Epithelial cell of prostate (primary cell): ENCODE measurements at places on chromosomes 16 and 17.

- DNase-seq: no peak
Observed at GRCh38 chr17:79398441-79398840, 212.4 kb downstream of the RBFOX3 start.

DNA sequence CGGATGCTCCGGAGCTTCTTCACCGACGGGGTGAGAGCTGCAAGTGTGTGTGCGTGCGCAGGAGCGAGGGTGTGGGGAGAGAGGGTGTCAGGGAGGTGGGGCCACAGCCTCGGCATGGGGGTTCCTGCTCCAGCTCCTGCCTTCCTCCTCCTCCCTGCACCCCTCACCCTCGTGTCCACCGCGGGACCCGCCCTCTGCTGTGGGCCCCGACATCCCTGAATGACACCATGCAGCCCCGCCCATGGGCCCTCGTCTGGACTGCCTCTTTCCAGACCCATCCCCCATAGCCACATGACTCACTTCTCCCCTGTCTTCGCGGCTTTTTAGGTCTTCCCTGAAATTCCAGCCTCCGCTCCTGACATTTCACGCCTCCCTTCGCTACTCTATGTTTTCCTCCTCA, 41.6 kb downstream of the ARHGAP23 start:
- no peak for DNase-seq

- no peak for DNase-seq
Observed at GRCh38 chr17:33560165-33560564, 267.1 kb upstream of the ASIC2 start.

DNA sequence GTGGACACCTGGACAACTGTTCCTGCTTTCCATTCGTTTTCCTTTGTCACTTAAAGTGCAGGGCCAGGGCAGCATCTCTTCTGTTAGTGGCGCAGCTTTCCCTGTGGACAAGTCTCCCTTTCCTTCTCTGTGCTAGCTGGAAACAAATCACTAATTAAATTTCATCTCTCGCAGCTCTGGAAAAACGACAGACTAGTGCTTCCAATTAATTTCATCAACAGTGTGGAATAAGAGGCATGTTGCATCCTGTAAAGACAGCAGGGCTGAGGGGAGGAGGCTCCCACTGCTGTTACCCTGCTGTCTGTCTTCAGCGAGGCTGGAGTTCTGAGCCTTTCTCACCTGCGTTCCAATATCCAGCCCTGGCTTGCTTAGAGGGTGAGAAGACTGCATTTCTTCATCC, 352.1 kb upstream of the HSBP1 start:
- no peak for DNase-seq

- no peak for DNase-seq
Observed at GRCh38 chr16:27406511-27407128, 4.6 kb downstream of the IL21R start.

DNA sequence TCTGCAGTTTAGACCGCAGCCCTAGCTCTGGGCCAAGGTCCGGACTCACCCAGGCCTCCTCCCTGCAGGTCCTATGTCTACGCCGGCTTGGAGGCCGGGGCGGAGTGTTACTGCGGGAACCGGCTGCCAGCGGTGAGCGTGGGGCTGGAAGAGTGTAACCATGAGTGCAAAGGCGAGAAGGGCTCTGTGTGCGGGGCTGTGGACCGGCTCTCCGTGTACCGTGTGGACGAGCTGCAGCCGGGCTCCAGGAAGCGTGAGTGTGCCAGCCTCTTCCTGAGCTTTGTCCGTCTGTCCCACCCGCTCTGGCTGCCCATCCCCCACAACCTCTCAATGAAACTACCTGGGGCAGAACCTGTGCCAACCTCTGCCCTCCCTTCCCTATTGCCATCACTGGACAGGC, 20.1 kb downstream of the WSCD1 start:
- no peak for DNase-seq

DNA sequence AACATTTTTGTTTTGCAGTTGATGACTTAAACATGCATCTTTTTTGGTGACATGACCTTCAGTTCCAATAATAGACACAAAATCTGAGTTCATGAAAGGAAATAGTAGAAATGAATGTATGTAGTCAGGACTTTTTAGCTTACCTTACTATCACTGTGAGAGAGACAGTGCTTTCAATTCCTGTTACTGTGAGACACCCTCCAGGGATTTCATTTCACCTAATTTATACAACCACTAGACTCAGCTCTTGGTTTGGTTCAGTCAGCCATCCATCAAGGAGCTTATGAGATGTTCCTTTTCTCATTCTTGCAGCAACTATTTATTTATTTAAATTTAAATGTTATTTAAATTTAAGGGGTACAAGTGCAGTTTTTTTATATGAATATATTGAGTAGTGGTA, 77.9 kb downstream of the MAP2K4 start:
- DNase-seq: no peak

- DNase-seq: no peak
Observed at GRCh38 chr16:88809068-88809675, 2.6 kb downstream of the APRT start.

GRCh38 chr17:5299383-5299782, 17.3 kb downstream of the RABEP1 start:
- no peak for DNase-seq

- no peak for DNase-seq
Observed at GRCh38 chr17:15999974-16000827, 577 bp downstream of the TTC19 start.

- no peak for DNase-seq
Observed at GRCh38 chr16:30535777-30536190, 1.1 kb upstream of the ZNF747 start.

GRCh38 chr16:4987250-4987579, 29.1 kb downstream of the SEC14L5 start:
- DNase-seq: no peak

DNA sequence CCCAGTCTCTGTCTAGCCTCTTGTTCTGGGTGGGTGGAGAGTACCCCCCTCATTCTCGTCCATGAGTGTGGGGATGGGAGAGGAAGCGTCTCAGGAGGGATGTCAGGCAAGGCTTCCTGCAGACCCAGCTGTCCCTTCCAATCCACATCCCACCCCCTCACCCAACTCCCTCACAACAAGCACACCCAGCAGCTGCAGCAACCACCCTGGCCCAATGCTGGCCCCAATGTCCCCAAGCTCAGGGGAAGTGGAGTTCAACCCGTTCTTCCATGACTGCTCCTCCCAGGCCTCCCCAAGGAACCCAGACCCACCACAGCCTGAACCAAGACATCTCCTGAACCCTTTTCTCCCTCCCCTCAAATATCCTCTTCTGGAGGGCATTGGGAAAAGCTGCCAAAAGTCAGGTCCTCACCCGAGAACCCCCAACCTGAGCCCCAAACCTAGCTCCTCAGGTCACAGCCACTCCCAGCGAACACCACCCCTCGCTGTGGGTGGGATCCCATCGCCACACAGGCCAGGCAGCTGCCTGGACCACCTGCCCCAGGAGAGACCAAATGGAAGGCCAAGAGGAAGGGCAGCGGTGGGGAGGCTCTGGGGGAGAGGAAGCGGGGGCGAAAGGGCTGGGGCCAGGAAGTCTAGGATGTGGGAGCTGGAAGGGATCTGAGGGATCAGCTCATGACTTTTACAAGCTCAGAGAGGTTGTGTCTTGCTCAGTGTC, 47.6 kb downstream of the FZD2 start:
- no peak for DNase-seq

DNA sequence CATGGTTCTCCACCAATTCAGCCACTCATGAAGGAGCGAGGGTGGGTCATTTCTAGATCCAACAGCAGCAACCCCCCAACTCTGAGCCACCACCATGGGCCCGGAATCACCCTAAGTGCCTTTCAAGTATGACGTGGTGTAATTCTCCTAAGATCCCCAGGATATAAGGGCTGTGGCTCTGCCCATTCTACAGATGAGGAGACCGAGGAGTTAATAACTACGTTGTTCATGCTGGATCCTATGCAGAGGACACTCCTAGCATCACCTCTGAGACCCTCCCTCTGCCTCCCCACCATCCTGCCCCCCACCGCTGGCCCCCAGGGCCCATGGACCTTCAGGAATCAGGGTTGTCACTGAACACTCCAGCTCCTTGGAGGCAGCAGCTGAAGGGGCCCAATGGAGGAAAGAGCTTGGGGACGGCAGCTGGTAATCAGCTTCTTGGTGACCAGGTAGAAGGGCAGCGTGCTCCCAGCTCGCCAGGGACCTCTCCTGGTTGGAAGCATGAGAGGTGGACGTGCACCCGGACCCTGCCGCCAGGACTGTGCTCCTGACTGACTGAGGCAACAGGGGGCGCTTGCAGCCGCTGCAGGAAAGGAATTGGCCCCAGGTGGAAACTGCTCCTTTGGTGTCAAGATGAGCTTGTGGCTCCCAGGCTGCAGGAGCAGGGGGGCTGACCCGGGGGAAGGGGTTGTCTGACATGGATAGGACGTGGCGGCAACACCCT, 28.2 kb upstream of the CACNG1 start:
- DNase-seq: no peak

DNA sequence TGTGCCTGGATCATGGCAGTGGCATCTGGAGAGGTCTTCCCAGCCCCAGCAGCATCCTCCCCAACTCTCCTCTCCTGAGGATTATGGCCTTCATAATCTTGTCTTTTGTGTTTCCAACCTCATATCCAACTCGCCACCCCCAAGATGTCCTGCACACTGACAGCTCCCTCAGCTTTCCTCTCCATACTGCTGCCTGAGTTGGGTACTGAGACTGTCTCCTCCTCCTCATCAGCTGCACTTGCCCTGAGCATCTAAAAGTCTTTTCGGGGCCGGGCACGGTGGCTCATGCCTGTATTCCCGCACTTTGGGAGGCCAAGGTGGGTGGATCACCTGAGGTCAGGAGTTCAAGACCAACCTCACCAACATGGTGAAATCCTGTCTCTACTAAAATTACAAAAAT, 2.0 kb downstream of the CD300LB start:
- DNase-seq: no peak

GRCh38 chr17:63639125-63639524, 16.9 kb downstream of the MAP3K3 start:
- no peak for DNase-seq

DNA sequence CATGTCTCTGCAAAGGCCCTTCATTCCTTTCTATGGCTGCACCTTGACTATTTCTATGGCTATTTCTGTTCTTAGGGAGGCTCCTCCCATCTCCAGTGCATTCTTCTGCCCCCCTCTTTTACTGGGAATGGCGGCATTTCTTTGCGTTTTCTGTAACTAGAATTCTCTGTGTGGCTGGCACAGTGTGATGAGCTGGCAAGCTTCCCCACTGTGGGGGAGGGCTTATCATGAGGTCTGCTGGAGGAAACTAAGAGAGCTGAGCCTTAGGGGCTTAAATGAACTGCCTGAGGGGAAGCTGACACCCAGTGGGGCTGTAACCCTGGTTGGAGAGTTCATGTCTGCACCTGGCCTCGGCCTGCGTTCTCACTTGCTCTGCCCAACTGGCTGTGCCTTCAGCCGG, 1.5 kb upstream of the CARD14 start:
- DNase-seq: no peak

DNA sequence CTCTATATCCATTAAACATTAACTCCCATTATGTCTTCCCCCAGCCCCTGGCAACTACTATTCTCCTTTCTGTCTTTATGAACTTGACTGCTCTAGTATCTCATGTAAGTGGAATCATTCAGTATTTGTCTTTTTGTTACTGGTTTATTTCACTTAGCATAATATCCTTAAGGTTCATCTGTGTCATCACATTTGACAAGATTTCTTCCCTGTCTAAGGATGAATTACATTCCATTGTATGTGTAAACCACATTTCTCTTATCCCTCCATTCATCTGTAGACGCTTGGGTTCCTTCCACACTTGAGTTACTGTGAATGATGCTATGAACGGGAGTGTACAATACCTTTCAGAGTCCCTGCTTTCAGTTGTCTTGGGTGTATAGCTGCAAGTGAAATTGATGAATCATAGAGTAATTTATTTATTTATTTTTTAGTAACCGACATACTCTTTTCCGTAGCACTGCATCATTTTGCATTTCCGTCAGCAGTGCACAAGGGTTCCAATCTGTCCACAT, 399.7 kb upstream of the RBFOX1 start:
- no peak for DNase-seq

GRCh38 chr17:57269052-57269451, 12.7 kb downstream of the MSI2 start:
- no peak for DNase-seq

DNA sequence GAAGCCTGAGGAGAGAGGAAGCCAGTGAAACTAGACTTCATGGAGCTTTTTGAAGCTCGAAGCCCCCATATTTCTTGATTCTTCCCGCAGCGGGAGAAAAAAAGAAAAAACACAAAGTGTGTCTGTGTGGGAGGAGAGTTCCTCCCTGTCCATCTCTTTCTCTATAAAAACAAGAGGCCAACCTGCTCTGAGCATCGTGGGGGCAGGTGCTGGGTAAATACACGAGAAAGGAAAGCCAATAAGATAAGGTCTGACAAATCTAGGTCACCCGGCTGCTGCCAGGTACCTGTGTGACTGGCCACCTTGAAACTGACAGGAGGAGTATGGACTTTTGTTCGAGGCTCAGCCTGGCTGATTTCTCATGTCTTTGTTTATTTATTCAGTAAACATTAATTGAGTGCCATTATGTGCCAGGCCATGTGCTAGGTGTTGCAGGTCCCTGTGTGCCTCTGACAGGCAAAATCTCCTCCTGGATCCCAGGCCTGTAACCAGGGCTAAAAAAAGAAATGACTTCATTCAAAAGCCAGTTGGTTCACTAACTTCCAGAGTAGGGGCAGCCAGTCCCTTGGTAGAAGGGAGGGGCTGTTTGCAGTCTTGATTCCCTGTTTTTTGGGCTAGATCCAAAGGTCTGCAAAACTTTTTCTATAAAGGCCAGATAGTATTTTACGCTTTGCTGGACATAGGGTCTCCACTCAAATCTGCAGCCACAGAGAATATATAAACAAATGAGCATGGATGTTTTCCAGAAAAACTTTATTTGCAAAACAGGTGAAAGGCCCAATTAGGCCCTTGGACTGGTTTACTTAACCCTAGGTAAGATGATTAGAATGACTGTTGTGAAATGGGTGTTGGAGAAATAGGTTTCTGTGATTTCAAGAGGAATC, 35.6 kb downstream of the YPEL2 start:
- DNase-seq: no peak

DNA sequence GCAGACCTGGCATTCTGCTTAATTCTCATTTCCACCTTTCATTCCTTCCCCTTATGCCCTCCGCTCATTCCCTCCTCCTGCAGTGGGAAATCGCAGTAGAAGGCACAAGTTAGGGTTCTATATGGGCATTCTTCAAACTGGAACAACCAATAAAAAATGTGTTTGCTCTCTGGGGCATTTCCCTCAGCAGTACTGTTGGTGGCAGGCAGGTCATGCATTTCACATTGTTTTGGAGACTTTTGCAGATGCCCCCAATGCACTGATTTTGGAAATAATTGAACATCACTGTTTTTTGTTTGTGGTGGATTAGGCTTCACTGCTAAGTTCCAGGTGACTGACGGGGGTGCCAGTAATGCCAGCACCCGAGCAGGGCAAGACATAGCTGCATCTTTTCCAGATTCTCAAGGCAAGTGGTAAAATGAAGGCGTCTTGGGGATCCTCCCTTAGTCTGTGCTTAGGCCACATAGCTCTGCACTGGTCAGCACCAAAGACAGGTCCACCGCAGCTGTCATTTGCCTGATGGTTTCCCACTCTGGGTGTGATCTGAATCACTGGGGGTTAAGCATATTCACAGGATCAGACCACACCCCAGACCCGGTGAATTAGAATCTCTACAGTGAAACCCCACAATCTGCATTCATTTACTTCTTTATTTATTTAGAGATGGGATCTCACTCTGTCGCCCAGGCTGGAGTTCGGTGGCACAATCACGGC, 304.5 kb downstream of the CPPED1 start:
- no peak for DNase-seq
